ENCODE measurements at places on chromosomes 6 and 20.

- no peak for DNase-seq
Observed at GRCh38 chr6:51167468-51167867, 348.8 kb downstream of the TFAP2B start.

DNA sequence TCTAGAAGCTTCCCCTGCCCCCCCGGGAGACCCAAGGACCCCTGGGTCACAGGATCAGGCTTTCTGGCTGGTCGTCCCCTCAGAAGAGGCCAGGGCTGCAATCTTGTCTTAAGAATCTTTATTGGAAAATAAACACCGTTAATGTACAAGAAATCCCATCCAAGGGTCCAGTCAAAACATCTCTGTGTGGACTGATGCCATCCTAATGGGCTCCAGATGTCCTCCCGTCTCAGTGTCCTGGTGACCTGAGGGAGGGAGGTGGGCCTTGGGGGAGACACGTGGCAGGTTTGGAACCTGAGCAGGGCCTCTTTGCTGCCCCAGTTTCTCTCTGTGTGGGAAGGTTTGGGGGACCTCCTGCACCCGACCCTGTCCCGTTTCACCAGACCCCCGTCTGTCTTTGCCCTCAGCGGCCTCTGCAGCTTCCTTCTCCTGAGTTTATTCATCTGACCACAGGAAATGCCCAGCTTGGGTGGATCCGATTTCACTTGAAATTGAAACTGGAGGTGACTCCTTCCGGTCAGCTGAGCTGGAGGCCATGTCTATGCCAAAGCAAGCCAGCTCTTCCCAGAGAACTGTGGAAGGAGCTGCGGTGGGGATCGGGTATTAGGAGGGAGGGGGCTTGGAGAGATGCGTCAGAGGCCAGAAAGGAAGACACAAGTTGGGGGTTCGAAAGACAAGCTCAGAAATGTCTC is 75.1 kb downstream of the SLC2A10 start:
- no peak for DNase-seq

GRCh38 chr6:139881728-139882211 is 507.3 kb upstream of the CITED2 start:
- DNase-seq, result no peak

DNA sequence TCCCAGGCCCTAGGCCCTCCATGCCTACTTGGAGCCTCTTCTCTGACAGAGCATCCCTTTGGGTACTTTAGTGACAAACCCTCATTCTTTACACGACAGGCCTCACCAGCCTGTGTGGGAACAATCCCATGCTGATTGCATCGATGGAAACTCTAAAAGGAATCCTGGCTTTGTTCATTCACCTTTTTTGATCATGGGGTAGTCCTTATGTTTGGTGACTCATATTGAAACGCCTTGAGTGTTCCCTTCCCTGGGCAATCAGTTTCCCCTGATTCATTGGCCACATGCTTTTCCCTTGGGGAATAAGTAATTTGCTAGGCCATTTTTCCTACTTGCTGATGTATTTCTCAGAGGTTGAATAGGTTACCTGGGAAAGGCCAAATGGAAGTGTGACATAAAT is 14.7 kb upstream of the TNFAIP3 start:
- DNase-seq, result no peak

DNA sequence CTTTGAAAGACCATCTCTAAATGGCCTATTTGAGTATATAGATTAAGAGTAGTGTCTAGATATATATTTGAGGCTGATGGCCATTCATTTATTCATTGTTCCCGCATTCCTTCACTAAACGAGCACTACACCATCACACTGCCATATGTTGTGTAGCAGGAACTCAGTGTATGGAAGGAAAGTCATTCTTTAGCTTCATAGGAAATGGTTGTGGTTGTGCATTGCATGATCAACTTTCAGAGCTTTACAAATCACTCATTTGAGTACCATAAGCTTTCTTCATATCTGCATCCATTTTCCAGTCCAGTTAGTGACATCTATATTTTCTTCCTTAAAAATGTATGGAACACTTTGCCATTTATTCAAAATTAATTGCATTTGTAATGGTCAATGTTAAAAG is 97.9 kb downstream of the ARID1B start:
- no peak for DNase-seq

- no peak for DNase-seq
Observed at GRCh38 chr20:43988451-43988850, 73.8 kb downstream of the TOX2 start.

DNA sequence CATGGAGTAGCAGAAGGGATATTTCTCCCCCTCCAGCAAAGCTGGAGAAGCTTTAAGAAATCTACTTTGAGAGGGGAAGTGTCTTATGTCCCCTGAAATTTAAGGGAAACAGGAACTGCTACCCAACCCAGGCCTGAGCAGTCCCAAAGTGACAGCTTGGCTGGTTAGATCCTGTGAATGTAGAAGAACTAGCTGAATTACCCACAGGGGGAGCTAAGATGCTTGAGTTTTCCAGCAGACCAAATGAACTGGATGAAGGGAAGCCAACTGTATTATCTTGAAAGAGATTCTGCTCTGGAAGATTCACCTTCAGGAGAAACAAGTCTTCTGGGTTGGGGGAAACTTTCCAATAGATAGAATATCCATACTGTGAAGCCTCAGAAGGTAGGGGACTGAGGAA is 303.3 kb upstream of the MMS22L start:
- no peak for DNase-seq
